ENCODE measurements at places on chromosomes 2 and 18. TPM values are rescaled to one million over a fixed set of nuclear protein-coding genes. Genes with fewer than 3 reads are reported as not detected.

SNED1 gene
- 0.69 TPM for total RNA-seq

WNT10A gene
- 6.0 TPM for total RNA-seq

DOK6 gene
- total RNA-seq: not detected

IL37 gene
- total RNA-seq: not detected

OSBPL6 gene
- total RNA-seq: 2.5 TPM
